ENCODE measurements at places on chromosomes 12 and 14.
A peak's percentile ranks its signal among the peaks of the same experiment; 100 is the strongest.

DNA sequence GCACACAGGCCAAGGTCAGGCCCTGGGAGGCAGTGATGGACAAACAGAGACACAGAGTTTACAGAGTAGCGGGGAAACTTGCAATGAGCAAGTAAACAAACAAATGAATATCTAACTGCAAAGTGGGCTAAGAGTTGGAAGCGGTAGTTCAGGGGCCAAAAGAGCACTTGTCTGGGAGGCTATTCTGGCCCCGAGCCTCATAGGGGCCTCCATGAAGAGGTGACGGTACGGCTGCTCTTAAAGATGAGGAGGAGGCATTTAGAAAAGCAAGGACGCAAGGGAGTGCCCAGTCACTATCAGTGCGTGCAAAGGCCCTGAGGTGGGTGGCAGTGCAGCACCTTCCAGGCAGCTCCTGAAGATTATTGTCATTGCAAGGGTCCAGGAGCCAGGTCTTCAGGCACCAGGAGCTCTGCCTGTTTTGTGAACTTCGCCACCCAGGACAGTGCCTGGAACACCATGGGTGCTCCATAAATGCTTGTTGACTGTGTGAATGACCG lies 4.4 kb upstream of the TMEM119 start:
- DNase-seq, result no peak

- DNase-seq, result no peak
Measured at GRCh38 chr14:96851694-96852381, 54.7 kb downstream of the VRK1 start.

- no peak for DNase-seq
Measured at GRCh38 chr12:132734206-132734605, 23.6 kb downstream of the PGAM5 start.

DNA sequence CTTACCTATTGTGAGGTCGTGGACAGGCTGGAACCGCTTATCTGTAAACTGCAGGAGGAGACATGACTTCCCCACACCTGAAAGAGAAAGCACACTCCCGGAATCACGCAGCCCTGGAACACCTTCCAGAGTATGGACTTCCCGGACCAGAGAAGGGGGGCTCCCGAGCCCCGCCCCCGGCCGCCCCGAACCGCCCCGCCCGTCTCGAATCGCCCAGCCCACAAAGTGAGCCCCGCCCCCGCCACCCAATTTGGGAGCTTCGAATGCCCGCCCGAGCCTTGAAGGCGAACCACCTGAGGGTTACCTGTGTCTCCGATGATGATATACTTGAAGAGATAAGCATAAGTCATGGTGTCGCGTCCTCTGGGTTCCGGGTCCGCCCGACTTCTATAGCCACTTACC lies 235 bp downstream of the RAB2B start:
- no peak for DNase-seq

DNA sequence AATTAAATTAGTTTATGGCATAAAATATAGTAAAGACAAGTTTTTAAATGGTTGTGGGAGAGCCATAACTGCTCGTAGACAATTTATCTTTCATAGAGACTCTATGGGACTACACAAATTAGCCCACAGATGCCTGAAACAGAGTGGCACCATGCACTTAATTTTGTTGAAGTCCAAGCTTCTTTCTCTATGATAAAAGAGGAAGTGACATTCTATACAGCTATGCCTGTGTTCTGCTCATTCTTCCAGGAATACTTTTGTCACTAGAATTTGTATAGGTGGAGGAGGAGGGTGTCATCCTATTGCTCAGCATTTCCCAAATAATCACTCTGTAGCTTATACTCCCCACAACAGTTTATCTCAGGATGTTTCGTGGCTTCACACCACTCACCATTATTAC lies 43.7 kb upstream of the KICS2 start:
- no peak for DNase-seq

DNA sequence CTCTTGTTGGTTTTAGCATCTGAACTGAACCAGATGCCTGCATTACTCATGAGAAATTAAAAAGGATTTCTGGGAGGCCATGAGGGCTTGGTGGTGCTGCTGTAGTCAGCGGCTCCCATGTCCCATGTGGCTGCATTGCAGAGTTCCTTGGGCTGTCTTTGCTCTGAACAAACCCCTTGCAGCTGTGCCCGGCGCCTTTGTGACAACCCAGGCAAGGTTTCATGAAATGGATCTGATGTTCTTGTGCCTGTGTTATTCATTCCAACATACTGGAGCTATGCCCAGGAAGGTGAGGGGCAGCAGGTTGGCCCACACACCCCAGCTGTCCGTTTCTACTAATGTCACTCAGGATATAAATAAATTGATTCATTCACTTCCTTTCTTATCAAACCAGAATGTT lies 40.8 kb downstream of the TGFB3 start:
- no peak for DNase-seq

- no peak for DNase-seq
Measured at GRCh38 chr12:54628186-54628846, 6.4 kb downstream of the LACRT start.

DNA sequence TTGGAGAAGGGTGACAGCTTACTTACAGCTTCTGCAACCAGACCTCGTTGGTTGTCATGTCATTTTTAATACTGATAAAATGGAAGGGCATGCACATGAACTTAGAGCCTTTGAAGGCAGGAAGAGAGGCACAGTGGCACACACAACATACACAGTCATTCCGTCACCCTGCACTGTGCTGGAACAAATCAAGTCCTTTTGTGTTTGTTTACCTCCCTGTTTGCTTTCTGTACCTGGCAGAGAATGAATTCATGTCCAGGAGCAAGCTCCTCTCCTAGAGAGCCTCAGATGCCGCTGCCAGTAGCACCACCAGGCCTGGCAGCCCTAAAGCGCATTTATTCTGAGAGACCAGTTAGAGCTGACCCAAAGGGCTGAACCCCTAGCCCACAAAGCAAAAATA lies 460.3 kb downstream of the EGLN3 start:
- no peak for DNase-seq

DNA sequence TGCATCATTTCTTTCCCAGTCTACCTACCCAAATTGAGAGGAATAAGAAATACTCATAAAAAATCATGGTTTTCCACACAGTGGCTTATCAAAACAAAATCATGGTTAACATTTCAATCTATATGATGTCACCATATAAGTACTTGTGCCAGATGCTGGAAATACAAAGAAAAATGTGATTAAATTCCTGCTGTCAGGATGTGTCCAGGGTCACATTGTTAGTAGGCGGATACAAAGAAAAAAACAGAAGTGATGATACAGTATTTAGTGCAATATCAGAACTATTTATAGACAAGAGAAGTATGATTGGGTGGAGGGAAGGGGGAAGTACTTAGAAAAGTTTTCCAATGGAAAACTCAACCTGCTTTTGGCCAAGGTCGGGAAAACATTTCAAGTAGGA lies 47.0 kb upstream of the OR6J1 start:
- no peak for DNase-seq

DNA sequence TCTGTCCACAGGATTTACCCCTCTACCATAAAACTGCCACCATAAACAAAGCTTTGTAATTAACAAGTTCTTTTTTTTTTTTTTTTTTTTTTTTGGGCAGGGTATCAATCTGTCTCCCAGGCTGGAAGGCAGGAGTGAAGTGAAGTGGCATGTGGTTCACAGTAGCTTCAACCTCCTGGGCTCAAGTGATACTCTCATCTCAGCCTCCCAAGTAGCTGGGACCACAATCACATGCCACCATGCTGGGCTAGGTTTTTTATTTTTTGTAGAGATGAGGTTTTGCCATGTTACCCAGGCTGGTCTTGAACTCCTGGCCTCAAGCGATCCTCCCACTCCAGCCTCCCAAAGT lies 61.1 kb upstream of the NUDT4 start:
- DNase-seq, result no peak

GRCh38 chr14:69615121-69615495 lies 3.7 kb downstream of the SUSD6 start:
- DNase-seq, result no peak

- peak; percentile 45 for DNase-seq
Measured at GRCh38 chr14:45426685-45427282, 173.8 kb upstream of the MIS18BP1 start.

DNA sequence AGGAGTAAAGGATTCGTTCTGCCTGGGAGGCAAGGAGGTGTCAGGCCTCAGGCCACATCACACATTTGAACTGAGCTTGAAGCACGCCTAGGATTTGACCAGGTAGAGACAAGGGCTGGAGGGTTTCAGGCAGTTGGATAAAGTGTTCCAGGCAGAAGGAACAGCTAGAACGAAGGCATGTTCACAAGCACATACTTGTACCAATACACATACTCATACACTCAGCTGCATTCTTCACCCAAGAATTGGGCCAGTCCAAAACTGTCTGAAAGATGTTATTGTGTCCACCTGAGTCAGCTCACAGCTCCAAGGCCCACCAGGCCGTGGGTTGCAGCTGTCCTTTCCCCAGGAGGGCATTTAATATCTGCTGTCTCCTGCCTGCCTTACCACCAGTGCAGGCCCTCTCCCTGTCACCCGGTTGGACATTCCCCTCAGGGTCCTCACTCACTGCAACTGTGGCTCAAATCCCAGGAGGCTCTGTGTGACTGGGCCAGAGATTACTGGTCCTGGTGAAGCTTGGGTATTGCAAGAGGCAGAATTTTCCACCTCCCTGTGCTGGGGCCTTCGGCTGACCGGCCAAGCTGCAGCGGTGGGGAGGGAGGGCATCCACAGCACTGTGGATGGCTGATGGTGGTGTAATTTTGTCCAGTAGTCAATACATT lies 12.8 kb upstream of the AQP2 start:
- no peak for DNase-seq

DNA sequence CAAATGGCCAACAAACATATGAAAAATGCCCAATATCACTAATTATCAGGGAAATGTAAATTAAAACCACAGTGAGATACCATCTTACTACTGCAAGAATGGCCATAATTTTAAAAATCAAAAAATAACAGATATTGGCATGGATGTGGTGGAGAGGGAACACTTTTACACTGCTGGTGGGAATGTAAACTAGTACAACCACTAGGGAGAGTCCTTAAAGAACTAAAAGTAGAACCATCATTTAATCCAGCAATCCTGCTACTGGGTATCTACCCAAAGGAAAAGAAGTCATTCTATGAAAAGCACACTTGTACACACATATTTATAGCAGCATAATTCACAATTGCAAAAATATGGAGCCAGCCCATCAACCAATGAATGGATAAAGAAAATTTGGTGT lies 459.7 kb downstream of the GXYLT1 start:
- peak; percentile 34 for DNase-seq

DNA sequence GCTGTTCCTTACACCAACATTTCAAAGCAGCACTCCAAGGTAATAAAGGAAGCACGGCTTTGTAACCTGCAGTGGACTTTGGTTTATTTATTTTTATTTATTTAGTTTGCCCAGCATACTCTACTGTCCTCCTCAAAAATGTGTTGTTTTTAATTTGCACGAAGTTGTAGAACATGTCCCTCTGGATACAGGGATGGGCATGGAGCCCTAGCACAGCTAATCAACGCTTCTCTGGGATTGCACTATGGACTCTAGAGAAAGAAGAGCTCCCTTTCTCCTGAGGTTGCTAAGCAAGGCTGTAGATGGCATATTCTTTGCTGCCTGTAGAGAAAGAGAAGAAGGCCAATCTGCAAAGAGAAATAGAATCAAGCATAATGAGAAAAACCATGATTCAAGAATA lies 5.9 kb upstream of the ANAPC5 start:
- no peak for DNase-seq

DNA sequence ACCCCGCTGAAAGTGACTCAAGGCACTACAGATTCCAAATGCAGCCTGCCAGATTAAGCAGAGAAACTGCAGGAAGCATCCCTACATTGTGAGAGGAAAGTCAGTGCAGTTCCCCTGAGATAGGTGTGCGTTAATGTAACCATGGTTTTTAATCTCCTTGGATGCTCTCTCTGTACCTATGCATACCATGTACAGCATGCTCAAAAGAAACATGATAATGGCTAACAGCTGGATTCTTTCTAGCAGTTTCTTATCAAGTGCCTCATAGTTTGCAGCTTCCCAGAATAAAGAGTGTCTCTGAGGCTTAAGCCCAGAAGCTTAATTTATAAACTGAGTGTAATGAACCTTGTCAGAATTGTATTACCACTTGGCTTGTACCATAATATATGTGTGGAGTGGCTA lies 17.1 kb upstream of the MDM1 start:
- peak; percentile 47 for DNase-seq

GRCh38 chr12:82682851-82683261 lies 3.9 kb upstream of the TMTC2 start:
- no peak for DNase-seq

DNA sequence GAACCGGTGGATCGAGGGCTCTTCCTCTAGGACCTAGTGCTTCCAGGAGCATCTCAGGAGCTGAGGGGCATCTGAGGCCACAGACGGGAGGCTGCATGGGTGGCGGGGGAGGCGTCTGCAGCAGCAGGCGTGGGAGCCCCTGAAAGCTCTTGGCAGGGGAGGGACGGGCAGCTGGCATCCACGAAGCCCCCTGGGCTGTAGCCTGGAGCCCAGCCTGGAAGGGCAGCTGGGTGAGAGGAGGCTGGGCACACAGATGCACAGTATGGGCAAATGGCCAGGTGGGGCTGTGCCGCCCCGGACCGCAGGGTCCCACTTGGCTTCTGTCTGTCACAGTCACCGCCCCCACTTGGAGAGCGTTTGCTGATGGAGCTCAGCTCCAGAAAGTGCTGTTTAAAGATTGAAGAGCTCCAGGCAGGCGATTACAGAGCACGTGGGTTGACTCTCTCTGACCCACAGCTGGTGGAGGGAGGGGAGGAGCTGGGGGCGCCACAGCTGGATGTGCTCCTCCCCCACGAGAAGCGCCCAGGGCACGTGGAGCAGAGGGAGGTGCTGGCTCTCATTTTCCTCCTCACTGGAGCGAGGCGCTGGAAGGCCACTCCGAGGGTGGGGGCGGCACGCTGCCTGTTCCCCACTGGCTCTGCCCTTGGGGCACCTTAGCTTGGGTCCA lies 155.0 kb upstream of the C14orf180 start:
- no peak for DNase-seq

DNA sequence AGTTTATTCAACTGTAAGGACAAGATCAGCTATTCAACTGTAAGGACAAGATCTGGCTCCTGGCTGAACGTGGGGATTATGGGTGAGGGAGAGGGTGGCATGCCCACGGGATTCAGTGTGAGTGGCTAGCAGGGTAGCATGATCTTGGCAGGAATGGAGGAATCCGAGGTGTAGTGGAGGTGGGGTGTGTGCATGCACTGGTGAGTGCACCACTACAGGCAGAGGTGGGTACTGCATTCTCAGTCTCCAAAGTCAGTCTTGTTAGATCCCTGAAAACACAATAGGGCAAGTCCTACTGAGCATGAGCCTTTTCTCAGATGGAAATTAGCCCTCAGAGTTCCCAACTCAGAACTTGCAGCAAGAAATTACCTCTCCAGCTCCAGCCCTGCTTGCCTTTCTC lies 32.2 kb upstream of the DCD start:
- DNase-seq, result no peak

GRCh38 chr12:55929306-55929791 lies 1.6 kb upstream of the DGKA start:
- no peak for DNase-seq
